ENCODE measurements at places on chromosomes 12 and 14.

DNA sequence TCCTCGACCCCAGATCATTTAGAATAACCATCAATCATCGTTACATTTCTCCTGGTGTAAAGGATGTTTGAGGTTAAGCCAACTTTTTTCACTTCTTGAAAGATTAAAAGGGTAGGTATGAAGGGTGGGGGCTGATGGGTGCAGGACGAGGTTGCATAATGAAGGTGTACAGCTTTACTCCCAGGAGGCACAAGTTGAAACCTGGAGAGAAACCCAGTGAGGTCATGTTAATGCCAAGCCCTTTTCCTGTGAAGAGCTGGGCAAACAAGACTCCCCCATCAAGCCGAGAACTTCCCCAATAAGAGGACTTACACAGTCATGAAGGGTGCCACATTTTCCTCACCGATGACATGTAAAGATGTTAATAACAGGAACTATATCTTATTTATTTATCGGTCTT lies 84.3 kb downstream of the FZD10 start:
- DNase-seq: no peak

DNA sequence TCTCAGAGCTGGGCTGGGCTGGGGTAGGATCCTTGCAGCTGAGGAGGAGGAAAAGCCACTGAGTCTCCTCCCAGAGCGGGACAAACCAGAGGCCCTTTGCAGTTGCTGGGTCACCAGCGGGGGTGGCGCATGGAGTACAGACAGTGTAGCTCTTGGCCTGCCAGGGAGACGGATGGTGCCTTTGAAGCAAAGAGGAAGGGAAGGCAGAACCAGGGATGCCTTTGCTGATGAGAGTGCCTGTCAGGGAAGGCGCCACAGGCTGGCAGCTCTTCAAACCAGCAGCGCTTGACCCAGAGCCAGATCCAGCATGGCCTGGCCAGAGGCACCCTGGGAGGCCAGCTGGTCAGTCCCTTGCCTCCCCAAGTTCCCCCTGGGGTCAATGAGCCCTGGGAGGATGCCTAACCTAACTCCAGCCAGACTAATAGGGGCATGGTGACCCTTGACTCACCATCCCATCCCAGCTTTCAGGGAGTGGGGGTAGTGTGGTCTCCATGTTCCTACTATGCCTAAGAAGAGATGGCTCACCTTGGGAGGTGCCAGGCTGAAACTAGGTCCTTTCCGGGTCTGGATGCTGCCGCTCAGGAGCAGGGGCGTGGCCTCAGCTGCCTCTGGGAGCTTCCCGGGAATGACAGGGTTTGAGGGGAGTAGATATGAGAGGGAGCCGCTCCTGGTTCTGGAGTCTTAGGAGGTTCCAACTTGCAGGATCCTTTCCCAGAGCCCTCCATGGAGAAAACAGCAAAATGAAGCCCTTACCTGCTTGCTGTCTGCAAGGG lies 19.8 kb downstream of the VASH1 start:
- DNase-seq: no peak

GRCh38 chr14:60512973-60513571 lies 4.1 kb downstream of the SIX6 start:
- no peak for DNase-seq

DNA sequence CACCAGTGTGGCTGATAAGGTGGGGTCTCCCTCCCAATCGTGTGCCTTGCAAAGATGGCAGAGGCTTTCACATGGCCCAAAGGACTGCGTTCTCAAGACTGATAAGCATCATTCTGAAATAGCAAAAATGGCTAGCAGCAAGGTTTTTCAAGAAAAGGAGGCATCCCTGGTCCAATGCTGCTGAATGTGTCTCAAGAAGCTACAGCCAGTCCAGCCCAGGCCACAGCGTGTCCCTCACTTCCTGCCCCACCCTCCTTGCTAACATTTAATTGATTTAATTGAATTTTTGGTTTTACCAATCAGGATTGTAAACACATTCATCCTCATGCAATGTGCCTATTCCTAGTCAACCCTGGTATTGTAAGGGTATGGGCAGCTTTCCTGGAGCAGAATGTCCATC lies 55.9 kb downstream of the C14orf132 start:
- no peak for DNase-seq

- no peak for DNase-seq
Observed at GRCh38 chr14:77184396-77185092, 2.9 kb downstream of the TMEM63C start.

DNA sequence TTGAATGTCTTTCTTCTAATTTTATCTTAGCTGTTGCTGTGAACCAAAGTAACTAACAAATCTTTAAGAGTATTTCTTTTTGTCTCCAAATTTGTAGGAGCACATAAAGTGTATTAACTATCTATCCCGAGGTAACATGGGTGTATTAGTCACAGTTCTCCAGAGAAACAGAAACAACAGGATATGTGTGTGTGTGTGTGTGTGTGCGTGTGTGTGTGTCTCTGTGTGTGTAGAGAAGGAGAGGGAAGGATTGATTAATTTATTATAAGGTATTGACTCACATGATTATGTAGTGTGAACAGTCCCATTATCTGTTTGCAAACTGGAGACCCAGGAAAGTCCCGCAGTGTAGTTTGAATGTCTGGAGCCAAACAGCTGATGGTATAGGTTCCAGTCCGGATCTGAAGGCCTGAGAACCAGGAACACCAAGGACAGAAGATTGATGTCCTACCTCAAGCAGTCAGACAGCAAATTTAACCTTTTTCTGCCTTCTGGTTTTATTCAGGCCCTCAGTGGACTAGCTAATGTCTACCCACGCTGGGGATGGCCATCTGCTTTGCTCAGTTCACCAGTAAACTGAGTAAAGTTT lies 14.4 kb downstream of the G2E3 start:
- DNase-seq: peak; percentile 83

DNA sequence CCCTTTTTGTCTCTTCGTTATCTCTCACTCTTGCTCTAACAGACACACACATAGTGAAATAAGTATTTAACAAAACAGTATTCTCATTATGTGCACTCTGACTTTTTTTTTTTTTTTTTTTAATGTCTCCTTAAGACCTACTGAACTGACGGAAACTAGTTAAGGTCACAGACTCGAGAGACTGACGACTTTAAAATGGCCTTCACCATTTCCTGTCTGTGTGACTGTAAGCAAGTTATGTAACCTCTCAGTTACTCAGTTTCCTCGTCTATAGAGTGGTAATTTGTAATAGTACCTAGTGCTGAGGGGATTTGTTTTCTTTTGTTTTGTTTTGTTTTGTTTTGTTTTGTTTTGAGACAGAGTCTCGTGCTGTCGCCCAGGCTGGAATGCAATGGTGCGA lies 284.8 kb downstream of the FBXL14 start:
- no peak for DNase-seq

DNA sequence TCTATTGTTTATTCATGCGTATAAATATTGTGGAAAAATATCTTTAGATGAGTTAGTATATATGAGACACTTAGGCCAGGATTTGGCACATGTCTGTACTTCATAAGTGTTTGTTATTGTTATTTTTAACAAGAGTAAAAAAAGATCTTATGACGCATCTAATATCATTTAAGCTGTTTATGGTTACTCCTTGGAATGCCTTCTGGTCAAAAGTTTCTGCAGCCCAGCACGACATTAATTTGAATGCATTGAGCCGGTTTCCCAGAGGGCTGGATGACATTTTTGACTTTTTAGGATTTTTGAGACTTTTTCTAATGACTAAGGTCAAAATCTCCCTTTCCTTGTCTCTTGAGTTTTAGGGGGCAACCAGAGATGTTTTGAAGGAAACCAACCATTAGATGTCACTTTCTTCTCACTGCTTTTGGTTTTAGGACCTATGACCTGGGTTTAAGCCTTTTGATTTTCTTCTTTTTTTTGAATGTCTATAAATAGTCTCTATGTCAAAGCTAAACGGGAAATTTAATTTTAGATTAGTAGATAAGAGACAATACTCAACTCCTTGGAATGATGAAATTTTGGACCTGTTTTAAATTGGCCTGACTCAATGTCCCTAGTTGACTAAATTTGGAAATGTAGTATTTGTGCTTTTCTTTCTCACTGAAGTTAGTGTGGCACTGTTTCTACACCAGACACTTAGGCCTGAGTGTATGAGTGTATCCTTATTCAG lies 215.5 kb downstream of the AEBP2 start:
- peak; percentile 82 for DNase-seq

DNA sequence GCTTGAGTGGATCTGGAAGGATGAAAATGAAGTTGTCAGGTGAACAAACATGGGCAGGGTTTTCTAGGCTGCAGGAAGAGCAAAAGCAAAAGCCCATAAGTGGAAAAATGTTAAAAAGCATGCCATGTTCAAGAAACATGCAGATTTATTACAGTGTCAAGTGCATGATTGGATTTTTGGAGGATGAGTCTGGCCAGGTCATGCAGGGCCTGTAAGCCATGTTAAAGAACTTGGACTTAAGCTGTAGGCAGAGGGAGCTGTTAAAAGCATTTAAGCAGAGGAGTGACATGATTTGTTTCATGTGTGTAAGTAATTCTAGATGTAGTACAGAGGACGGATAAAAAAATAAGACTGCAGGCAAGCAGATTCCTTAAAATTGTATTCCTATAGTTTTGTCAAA lies 16.3 kb upstream of the SINHCAF start:
- DNase-seq: no peak

- DNase-seq: no peak
Observed at GRCh38 chr14:105363847-105364708, 34.3 kb upstream of the TEX22 start.

GRCh38 chr12:81859521-81859920 lies 100.4 kb upstream of the PPFIA2 start:
- DNase-seq: no peak

GRCh38 chr12:48265777-48266176 lies 62.7 kb upstream of the OR10AD1 start:
- DNase-seq: no peak

- no peak for DNase-seq
Observed at GRCh38 chr12:60107992-60108391, 512.2 kb downstream of the SLC16A7 start.

- peak; percentile 82 for DNase-seq
Observed at GRCh38 chr12:76611533-76611932, 52.0 kb upstream of the OSBPL8 start.

GRCh38 chr12:95557625-95558024 lies 6.3 kb upstream of the USP44 start:
- DNase-seq: no peak

DNA sequence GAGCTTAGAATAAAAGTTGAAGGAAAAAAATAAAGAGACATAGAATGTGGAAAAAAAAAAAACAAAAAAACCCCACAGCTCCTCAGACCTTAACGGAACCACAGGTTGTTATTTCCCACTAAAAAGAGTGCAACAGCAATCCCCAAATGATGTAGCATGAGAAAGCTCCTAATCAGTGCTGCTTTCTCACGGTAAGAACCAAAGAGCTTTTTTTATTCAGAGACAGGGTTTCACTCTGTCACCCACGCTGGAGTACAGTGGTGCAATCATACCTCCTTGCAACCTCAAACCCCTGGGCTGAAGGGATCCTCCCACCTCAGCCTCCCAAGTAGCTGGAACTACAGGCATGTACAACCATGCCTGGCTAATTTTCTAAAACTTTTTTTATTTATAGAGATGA lies 13.3 kb downstream of the NDUFA12 start:
- no peak for DNase-seq

DNA sequence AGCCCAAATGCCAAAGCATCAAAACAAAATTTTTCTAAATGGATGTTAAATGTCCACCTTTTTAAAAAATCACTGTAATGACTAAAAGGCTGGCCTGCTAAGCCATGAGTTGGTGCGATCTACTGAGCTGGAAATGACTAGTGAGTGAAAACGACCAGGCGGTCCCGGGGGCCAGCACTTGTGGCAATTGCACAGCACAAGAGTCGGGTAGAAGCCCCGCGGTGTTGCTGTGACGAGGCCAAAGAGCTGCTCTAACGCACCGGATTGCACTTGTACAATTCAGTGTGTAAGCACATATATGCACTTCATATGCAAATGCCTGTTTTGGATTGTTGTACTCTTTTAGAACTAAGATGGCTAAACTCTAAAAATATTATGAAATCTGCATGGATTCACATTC lies 64.1 kb upstream of the DYNC1H1 start:
- no peak for DNase-seq

DNA sequence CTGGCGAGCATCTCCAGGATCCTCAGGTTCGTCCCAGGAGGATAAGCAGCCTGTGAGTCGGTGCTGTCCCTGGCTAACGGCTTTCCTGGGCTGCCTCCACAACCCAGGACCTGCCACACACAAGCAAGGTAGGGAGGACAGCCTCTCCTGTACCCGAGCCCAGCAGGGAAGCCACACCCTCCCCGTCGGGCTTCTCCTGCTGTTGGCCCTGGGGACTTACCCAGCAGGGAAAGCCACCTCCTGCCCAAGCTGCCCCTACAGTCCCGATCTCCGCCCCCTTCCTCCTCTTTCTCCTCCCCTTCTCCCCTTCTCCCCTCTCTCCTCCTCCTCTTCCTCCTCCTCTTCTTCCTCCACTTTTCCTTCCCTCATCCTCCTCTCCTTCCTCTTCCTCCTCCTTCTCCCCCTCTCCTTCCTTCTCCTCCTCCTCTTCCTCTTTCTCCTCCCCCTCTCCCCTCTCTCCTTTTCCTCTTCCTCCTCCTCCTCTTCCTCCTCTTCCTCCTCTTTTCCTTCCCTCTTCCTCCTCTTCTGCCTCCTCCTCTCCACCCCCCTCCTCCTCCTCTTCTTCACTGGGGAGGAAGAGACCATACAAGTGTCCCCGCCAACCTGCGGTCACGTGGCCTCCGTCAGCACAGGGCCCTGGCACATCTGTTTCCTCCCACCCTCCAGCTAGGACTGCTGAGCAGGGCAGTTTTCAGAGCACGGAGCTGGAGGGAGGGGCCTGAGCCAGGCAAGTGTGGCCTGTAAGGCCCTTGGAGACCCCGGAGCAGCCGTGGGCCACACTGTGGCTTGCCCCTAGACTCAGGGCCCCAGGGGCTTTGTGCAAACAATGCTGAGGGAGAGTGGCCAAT lies 17.3 kb upstream of the RFLNA start:
- DNase-seq: no peak

- peak; percentile 15 for DNase-seq
Observed at GRCh38 chr12:16008421-16008824, 97.3 kb downstream of the DERA start.

DNA sequence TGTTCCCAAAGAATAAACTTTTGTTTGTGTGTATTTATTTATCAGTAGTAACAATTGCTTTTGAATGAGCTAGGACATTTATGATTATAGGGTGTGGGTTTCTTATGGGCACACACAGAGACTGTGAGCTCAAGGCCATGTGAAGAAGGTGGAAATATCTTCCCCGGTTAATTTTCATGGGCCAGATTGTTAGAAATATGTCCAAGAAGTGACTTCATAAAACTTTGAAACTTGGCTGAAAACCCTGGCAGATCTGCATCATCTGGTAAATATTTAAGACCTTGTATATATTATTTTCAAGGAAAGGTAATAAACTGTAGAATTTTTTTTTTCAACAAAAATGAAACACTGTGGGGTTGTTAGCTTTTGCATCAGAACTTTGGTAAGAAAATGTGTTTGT lies 53.5 kb upstream of the RNU6-8 start:
- no peak for DNase-seq

DNA sequence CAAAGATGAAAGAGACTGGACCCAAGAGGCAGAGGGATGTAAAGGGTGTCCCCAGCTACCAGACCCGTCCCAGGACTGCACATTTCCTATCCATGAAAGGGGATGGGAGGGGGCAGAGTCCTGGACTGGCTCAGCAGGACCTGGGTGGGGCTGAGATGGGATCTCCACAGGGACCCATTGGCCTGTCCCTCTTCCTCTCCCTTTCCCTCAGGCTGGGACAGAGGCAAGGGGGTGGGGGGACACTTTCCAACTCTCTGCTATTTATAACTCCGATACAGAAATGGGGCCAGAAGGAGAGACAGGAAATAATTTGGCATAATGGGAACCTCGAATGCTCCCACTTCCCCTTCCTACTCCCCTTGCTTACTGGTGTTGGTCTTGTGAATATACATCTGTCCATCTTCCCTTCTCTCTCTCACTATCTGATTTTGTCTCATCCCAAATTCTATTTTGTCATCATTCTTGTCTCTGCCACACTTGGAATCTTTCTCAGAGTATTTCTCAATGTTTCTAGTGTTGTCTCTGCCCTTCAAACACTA lies 1.1 kb upstream of the ITGA7 start:
- DNase-seq: no peak
